ENCODE measurements at places on chromosomes 4 and X.

DNA sequence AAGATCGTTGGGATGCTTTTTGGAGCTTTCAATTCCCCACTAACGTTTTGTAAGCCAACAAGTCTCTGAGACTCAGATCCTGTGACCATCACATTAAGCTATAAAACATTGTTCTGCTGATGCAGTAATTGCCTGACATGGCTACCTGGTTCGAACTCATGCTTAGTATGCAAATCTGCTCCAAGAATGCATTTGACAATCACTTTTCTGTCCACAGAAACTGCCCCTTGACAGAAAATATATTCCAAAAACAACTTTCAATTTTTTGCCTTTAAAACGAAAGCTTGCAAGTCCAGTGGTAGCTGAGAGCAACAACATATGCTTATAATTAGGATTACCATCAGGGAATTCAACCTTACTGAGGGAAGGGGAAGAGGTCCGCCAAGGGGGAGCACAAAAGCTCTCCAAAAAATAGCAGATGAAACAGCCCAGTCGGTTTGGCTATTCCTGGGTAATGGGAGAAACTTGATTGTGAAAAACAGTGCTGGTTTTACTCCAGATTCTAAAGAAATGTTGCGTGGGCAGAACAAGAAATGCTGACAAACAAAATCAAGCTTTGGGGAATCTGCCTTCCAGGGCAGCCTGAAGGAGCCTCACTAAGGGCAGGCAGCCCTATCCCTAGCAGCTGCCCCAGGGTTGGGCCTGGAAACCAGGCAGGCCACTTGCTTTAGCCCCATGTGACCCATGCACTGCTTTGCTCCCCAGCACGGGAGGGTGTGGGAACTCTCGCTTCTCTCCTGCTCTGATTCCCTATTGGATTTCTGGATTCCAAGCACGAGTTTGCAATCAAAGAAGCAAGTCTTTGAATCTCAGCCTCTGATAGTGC lies 160.7 kb upstream of the LDB2 start:
- DNase-seq: no peak

- no peak for DNase-seq
Measured at GRCh38 chr4:140135529-140136088, 18.4 kb downstream of the MAML3 start.

DNA sequence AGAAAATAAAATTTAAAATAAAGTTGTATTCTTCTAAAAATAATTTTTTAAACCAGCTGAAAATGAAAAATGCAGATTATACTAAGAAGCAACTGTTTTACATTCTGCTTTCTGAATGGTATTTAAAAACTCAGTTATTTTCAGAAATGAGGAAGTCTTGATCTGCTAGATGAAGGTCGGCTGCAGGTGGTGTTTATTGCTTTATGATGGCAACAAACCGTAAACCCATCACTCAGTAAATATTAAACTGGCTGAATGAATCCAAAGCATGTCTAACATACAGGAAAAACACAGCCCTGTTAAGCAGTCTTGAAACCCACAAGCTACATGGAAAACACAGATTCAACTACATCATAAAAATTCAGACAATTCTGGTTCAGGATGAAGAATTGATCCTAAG lies 29.3 kb downstream of the DYNLT3 start:
- no peak for DNase-seq

DNA sequence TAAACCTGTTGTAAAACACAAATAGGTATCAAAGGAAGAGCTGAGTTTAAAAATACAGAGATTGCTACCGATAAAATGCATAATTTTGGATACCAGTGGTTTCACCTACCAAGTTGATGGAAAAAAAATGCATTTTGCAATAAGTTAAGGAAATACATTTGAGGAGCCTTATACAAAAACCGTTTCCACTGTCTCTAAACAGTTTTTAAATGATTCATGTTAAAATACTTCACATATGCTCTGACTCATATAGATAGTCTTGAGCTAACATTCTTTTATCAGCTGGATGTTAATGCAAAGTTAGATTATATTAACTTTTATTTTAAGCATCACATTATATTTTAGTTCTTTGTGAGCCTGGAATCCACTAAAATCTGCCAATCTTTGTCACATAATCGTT lies 50.6 kb upstream of the ANKRD17 start:
- no peak for DNase-seq

- no peak for DNase-seq
Measured at GRCh38 chrX:108029928-108030711, 14.7 kb upstream of the VSIG1 start.

GRCh38 chr4:147837435-147837834 lies 105.5 kb downstream of the ARHGAP10 start:
- no peak for DNase-seq

GRCh38 chrX:75051047-75051446 lies 105.0 kb downstream of the ABCB7 start:
- no peak for DNase-seq

DNA sequence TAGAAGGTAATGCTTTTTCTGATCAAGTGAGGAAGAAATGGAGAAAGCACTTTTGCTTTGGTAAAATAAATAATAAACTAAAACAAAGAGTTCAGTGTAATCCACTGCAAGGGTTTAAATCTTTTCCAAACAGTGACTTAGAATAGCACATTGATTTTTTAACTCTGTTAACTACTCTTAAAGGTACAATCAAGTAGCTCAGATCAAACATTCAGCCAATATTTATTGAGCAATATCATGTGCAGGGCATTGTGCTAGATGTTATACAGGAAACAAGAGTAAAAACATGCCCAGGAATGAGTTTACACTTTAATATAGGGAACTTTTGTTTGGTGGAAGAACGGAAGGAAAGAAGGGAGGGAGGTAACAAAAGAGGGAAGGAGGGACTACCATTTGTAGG lies 479.8 kb downstream of the KLHL13 start:
- no peak for DNase-seq

DNA sequence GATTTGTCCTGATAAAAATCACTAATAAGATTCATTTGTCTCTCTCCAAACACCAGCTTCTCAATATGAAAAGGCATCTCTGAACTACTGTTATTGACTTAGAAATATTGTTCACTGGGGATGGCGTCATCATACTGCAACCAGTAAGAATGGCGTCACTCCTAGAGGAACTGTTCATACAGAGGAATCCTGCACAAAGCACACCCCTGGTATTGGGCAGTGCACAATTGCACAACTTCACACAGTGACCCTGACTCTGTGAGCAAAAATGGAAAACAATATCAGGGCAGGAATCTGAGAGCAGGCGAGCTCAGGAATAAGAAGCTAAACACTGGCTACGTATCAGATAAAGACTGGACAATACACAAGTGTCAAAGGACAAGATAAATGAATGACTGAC lies 66.7 kb upstream of the PNPLA4 start:
- DNase-seq: no peak

- no peak for DNase-seq
Measured at GRCh38 chr4:43485196-43485595, 592.7 kb downstream of the GRXCR1 start.

DNA sequence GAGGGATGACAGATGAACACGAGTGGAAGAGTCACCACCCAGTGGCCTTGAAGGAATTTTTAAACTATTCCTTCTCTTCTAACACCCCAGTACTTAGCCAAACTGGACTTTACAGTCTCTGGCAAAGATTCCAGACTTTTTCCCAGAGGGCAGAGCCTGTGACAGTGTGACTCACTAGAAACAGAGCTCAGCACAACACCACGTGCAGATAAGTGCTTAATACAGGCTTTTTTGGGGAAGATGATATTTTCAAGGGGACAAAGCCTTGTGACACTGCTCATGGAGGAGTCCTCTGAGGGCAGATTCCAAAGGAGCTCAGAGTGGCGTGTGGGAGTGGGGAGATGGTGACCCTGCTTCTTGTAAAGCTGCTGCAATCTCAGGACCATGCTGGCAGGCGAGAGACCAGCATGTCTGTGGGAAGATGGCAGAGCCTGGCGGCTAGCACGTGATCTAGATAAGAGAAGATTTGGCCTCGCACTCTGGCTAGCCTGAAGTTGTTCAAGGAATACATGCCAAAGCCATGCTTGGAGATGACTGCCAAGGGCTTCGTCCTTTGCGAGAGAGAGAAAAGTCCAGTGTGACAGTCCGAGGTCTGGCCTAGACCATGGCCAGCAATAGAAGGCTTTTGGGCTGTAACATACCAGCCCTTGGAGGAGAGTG lies 2.4 kb downstream of the RAB33A start:
- no peak for DNase-seq

- no peak for DNase-seq
Measured at GRCh38 chr4:118032691-118033090, 1.6 kb upstream of the NDST3 start.

- DNase-seq: no peak
Measured at GRCh38 chr4:40986375-40986774, 228.0 kb downstream of the APBB2 start.

DNA sequence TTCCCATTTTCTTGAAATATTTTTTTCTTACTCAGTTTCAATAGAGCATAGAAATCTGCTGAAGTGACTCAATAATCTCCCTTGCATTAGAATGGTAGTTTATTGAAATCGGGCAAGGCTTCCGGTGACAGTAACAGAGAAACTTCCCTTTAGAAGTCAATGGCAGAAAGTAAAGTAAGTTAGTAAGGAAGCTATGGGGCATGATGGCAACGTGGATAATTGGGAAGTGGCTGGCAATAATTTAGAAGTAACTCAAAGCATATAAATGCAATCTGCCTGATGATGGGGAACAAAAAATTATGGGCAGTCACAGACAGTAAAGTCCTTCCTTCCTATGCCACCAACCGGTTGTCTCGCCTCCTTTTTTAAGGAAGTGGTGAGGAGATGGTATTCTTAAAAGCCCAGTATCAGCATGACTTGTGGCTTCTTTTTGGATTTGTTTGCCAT lies 7.6 kb downstream of the CYBB start:
- no peak for DNase-seq

DNA sequence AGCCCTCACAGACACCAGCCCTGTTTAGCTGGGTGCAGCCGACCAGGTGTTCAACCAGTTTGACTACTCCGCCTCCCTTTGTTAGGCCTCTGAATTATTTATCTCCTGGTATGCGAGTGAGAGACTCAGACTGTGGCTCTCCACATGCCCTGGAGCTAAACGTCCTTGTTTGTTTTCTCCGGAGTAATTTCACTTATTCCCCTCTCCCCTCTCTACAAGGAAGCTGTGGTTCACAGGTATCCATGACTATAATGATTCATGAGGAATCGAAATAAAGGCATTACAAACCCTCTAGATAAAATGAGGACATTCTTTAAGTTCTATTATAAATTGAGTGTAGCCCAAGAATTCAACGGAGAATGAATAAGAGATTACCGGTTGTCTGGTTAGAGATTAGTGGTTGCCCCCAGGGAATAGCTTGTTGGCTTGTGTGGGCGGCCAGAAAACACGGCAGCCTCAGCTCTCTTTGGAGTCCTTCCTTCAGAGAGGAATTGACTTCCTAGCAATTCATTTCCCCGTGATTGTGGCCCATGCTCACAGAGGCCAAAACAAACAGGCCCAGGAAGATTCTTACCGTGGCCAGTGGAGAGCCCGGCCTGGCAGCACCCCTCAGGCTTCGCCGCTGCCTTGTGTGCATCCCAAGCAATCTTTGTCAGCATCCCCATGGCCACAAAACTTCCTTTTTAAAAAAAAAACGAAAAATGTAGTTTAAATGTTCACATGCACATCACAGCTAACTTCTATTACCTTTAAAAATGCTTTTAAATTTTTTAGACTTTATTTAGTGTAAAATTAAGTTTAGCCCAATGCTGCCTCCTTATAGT lies 60.2 kb upstream of the CBR4 start:
- DNase-seq: no peak

DNA sequence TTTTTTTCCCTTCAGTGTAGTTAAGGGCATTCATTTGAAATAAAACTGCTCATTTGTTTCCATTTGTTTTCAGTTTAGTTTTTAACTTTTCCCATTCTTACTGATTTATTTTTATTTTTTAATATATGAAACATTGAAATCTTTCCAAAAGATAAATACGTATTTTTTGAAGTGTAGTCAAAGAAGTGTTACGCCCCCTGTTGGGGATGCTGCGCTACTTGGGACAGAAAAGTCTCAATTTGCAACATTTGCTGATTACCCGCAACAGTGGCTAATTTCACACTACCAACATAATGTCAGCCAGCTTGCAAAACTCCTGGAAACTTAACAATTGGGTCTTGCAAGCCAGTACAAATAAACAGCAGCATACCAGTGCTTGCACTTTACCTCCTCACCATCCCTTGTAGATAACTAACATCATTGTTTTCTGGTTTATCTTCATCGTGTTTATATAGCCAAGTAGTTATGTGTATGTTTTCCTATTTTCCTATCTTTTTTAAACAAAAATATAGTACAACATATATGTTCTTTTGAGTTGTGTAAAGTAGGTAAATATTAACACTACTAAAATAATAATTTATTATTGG lies 158.6 kb downstream of the STPG2 start:
- DNase-seq: no peak

GRCh38 chr4:145090380-145090779 lies 7.6 kb downstream of the ANAPC10 start:
- DNase-seq: no peak

DNA sequence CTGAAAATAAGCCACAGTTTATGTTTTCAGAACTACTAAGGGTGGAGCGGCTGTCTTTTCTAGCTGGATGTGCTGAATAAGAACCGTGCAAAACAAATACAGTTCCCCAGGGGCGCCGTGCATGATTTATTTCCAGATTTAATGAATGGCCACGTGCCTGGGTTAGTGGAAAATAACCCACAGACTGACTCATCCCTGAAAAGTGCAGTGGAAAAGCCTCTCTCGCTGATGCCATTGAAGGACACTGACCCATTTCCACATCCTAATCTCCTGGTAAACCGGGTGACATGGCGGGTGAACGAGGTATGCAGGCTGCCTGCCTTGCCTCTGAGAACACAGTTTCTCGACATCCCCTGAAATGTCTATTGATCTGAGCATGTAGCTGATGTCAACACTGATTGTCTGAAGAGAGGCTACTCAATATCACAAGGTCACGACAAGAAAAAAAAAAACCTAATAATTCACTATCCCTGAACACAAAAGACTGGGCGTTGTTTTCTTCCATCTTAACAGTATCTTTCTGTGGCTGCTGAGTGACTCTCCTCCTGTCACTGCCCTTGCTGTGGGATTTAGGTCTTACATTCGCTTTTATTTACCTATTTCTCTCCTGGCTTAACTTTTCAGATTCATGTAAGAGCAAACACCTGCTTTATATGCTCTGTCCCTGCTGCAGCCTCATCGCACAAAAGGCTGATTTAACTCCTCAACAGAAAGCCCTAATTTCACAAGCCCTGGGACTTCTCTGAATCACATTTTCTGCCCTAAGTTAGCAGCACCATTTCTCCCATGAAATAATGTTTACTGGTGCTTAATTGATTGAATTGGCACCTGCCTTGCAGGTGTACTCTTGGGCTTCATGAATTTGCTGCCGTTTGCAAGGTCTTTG lies 76.9 kb upstream of the SCOC start:
- no peak for DNase-seq

DNA sequence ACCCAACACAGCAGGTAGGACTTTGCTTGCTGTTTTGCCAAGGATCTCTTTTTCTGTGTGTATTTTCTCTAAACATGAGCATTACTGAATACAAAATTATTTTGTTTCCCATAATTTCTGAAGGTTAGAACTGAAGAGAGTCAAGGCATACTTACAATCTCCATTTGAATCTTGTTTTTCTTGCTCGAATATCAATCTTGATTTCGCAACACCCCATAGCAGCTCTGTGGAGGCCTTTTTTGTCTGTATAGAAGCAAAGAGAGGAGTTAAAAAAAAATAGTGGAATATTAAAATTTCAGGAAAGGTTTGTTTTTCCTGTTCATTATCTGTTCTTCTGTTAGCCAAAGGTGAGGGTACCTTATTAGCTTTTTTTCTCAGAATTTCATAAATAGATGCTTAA lies 92.9 kb downstream of the TNIP2 start:
- no peak for DNase-seq
